Stimulated activated CD4-positive, alpha-beta T cell treated with anti-CD3 and anti-CD28 coated beads, Interleukin-12 subunit alpha, Interleukin-12 subunit beta, amount 100 ng/mL, for 4 hours (primary cell): ENCODE measurements at places on chromosomes 1 and 21.
A peak's percentile ranks its signal among the peaks of the same experiment; 100 is the strongest.

DNA sequence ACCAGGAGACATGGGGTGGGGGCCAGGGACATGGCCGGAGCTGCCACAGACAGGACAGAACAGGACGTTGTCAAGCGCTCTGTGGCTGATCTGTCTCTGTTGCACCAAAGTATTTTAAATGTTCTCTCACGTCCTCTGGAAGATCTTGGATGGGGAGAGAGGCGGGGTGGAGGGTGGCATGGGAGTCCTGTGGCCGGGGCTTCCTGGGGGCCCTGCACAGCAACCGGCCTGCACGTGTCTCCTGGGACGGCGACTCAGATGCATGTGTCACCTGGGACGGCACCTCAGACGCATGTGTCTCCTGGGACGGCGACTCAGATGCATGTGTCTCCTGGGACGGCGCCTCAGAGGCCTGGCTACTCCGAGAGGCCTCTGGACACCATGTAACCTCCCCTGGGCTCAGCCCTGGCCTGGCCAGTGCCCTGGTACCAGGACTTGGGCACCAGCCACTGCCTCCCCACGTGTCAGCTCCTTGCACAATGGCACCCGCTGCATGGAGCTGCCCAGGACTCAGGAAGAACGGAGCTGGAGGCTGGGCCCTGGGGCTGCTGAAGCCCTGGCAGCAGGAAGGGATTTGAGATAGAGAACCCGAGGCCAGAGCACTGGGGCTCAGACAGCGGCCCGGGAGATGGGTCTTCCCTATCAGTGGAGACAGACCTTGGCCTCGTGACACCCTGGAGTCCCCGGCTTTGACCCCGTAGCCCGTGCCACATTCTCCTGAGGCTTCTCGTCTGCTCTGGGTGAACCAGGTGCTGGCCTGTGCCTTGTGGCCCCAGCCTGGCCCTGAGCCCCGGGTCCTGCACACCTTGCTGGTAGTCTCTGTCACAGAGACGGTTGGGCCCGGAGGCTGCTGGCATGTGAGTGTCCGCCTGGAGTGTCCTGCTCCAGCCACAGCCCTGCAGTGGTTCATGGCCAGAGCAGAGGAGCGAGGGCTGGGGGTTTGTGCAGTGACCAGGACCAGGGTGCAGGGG, 14.7 kb upstream of the SLC19A1 start:
- DNase-seq, result no peak

- DNase-seq, result no peak
Observed at GRCh38 chr1:224404916-224405603, 29.5 kb downstream of the WDR26 start.

DNA sequence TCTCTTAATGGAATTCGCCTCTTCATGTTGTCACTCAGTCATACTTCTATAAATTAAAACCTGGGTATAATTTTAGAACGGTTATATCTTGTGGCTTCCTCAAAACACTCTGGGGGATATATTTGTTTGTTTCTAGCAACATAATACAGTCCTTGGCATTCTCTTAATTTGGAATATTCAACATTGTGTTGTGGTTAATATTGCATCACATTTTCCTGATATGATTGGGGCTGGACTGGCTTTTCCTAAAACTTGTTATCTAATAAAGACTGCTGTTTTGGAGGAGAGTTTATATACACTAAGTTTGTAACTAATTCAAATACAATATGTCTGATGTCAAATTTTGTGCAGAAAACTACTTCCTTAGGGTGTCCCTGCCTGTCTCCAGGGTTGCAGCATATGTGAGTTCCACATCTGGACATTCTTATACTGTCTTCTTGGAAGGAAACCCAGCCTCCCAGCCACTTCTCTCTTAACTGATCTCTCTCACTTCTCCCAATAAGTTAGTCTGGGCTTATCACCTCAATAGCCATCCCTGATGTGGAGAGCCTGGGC, 892.6 kb downstream of the MRPL39 start:
- DNase-seq, result no peak

- DNase-seq, result peak; percentile 71
Observed at GRCh38 chr1:110312188-110313121, 26.7 kb upstream of the RBM15 start.

DNA sequence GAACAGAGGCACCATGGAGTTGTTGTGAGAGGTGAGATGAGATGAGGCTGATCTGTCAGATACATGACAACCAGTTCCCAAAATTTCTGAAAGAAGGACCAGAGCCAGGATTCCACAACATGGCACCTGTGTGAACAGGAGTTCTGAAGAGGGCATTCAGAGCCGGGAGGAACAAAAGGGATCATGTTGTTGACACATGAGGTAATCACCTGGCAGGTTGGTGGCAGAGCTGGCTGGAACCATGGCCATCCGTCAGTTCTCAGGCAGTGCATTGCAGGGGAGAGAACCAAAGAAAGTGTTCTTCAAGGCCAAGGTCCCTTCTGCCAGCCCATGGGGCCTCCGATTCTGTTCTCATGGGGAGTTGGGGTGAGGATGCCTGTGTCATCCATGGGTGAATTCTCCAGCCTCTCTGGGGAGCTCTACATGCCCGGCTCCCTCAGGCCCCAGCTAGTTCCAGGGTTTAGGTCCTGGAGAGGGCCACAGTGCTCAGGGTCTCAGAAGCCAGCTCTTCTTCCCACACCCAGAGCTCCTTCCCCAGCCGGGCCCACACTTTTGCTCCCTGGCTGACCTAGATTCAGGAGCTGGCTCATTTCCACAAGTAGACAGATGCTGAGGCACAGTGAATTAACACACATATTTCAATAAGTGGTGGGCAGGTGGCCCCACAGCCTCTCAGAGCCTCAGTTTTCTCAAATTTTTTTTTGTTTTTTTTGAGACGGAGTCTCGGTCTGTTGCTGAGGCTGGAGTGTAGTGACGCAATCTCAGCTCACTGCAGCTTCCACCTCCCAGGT, 49.1 kb upstream of the CTPS1 start:
- no peak for DNase-seq

DNA sequence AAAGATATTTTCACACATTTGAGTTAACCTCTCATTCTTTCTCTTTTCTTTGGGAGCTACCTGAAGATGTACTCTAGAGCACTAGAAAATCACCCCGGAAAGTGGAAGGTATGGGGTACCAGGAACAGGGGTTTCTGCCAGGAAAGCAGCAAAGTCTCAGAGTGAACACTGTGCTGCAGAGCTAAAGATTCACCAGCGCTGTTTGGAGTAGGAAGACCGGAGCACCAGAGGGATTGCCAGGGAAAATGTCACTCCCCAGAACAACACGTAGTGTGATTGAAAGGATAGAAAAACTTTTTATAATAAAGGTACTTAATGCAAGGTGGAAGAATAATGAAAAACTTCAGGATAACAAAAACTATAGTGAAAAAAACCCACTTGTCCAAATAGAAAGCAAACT, 26.7 kb upstream of the KCNK1 start:
- no peak for DNase-seq

GRCh38 chr1:117093870-117094621, 27.5 kb downstream of the TRIM45 start:
- no peak for DNase-seq

DNA sequence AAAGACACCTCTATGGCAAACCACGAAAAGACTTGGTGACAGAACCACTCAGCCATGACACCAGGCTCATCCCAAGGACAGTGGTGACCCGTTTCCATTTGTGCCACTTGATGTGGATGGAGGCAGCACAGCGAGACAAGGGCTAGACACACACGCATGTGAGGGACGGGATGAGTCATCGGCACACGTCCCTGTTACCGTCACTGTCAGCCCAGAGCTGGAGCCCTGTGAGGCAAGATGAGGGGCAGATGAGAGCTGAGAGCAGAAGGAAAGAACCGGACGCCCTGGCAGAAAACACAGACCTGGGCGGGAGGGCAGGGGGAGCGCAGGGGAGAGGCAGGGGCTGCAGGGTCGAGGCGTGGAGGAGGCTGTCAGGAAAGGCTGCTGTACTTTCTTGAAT, 57.8 kb downstream of the SIK1 start:
- no peak for DNase-seq

- no peak for DNase-seq
Observed at GRCh38 chr1:185421485-185422107, 104.6 kb upstream of the IVNS1ABP start.

DNA sequence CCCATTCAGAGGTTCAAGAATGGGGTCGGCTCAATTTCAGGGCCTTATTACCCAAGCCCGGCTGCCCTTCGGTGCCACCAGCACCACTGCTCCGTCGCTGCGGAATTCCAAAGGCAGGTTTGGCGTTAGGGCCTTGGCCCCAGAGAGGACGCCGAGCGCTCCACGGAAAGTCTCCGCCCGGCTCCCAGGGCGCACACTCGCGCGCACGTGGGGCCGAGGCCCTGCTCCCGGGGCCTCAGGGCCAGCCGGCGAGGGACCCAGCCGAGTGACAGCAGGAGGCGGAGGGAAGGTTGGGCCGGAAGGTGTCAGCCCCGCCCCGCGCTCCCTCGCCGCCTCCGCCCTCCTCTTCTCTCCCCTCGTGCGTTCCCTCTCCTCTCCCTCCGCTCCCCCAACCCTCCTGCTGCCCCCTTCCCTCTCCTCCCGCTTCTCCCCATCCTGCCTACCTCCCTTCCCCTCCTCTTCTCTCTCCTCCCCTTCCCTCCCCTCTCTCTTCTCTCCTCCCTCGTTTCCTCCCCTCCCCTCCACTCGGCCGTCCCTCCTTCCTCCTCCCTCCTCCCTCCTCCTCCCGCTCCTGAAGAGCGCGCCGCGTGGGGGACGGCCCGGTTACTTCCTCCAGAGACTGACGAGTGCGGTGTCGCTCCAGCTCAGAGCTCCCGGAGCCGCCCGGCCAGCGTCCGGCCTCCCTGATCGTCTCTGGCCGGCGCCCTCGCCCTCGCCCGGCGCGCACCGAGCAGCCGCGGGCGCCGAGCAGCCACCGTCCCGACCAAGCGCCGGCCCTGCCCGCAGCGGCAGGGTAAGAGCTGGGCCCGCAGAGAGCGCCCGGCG, at the start of gene ETS2:
Gene ETS2 (plus strand): TSS at position 602 of the 825 bp plus-strand sequence. CDS start 4,106 bp downstream, outside the sequence.
- peak; percentile 76 for DNase-seq

DNA sequence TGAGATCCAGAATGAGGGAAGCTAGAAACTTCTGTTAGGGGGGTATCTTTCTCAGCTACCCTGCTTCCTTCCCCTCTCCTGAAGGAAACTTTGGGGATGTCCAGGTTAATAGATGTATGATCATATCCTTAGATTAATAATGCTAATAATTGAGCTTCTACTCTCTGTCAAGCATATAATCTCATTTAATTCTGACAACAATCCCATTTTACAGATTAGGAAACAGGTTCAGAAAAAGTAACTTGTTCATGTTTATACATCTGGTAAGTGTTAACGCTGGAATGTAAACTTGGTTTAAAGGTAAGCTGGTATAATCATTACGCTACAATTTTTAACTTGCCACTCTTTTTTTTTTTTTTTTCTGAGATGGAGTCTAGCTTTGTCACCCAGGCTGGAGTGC, 1.7 kb upstream of the TMEM269 start:
- DNase-seq, result no peak

- DNase-seq, result no peak
Observed at GRCh38 chr1:6574025-6574620, 5.7 kb upstream of the ZBTB48 start.

DNA sequence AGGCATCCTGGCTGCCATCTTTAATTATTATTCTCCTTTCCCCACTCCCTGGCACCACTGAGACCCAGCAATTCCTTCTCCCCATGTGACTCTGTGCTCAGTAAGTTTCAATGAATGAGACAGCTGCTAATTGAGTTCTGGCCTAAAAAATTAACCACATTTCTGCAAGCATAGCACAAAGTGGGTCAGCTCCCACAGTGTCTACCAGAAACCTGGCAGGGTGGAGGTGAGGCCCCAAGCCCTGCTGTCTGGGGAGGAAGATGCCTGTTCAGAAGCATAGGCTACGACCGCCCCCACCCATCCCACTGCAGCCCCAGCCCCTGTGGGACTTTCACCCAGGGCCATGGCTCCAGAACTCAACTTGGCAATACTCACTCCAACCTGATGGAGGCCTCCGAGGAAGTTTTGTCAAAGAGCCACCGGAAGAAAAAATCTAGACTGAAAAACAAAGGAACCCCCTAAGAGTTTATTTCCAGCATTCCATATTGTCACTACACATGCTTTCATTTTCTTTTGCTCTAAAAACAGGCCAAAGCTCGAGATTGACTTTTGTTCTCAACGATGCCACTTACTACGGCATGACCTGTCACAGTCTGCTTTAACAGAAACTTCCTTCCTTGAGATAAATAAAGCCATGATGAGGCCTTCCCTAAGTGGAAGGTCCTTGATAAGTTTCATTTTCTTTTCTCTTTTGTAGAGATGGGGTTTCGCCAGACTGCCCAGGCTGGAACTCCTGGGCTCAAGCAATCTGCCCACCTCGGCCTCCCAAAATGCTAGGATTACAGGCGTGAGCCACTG, 26.5 kb downstream of the TMEM63A start:
- DNase-seq, result no peak

GRCh38 chr1:34711485-34711884, 43.4 kb upstream of the GJB5 start:
- DNase-seq, result no peak

- DNase-seq, result no peak
Observed at GRCh38 chr1:27545876-27546275, 55.9 kb upstream of the WASF2 start.

DNA sequence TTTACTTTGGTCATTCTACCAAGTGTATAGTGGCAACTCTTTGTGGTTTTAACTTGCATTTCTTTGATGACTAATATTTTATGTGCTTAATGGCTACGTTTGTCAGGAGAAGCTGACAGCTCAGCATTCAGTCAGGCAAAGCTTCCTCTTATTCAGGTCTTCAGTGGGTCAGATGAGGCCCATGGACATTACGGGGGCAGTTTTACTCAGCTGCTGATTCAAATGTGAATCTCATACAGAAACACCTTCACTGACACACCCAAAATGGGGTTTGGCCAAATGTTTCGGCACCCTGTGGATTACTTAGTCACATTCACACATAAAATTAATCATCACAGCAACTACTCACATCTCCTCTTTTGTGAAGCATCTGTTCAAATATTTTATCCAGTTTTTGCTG, 104.9 kb upstream of the PLD5 start:
- no peak for DNase-seq

- DNase-seq, result no peak
Observed at GRCh38 chr21:36039861-36040260, 20.5 kb downstream of the SETD4 start.

DNA sequence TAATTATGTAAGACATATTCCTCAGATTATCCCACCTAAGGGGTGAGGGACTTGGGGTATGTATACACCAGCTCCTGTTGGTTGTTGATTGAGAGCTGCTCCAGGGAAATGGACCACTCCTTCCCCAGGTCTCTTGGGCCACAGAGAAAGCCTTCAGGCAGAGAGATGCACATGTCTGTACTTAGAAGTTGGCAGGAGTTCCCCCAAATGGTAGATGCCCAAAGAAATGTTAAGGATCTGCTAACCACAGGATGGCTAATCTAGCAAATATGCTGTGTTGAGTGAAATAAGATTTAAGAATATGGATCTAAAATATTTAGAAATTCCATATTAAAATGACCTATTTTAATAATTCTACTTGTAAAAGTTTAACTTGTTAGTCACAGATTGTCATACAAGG, 100.8 kb upstream of the DNAH14 start:
- DNase-seq, result no peak

GRCh38 chr1:80847904-80848303, 952.8 kb upstream of the ADGRL2 start:
- no peak for DNase-seq

DNA sequence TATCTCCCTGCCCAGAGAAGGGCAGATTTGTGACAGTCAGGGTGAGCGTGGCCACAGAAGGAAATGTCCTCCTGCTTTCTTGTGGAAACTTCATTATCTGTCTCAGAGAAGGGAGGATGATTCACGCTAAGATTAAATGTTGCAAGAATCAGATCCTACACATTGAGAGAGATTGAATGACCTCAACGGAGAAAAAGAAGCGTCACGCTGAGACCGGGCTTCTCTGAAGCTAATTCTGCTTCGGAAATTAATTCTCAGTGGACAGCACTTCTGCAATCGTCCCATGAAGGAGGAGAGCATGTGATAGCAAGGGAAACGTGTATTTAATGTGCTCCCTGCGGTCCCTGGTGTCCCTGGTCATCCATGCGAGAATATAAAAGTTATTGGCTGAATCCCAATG, 19.8 kb upstream of the C1orf21 start:
- DNase-seq, result no peak
